Activated T-helper 1 cell treated with anti-CD3 and anti-CD28 coated beads, Interleukin-2, amount 50 U/mL, for 16 hours (primary cell): ENCODE measurements at places on chromosomes 1 and 21.

- no peak for DNase-seq
Measured at GRCh38 chr1:46401964-46402626, 8.0 kb downstream of the FAAH start.

GRCh38 chr1:95168028-95168427, 50.9 kb downstream of the TLCD4 start:
- no peak for DNase-seq

- no peak for DNase-seq
Measured at GRCh38 chr1:154883919-154884868, 14.1 kb upstream of the KCNN3 start.

- DNase-seq: no peak
Measured at GRCh38 chr1:190453550-190453949, 24.1 kb downstream of the BRINP3 start.

DNA sequence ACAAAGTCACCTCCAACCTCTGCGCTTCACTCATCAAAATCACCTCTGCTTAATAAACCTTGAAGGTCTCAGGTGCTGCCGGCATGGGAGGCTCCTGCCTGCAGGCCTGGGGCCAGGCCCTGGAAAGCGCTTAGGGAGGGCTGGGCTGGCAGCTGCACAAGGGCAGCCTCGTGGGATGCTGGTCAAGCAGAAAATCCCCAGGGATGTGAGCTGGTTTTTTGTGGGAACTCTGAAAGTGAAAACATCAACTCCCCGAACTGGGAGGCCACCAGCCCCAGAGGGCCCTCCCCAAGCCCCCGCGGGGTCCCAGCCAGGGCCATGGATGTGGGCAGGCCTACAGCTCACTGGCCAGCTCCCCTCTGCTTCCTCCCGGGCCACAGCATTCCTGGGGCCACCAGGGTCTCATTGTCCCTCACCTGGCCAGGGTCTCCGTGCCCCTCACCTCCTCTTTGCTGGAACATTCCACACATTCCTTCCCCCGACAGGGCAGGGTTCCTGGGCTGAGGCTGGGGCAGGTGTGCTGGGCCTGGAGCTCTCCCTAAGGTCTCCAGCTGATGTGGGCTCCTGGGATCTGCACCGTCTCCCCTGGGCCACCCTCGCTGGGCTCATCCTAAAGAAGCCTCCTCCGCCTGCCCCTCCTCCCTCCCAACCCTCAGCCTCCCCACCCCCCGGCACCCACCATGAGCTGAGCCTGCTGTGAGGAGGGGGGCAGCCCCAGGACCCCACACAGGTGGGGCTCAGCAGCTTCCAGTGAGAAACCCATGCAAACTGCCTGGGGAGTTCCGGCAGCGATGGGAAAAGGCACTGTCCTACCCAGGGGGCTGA, 36.0 kb upstream of the POFUT2 start:
- no peak for DNase-seq

GRCh38 chr21:45226540-45227326, 61.0 kb downstream of the POFUT2 start:
- no peak for DNase-seq

- no peak for DNase-seq
Measured at GRCh38 chr1:18712252-18712600, 81.6 kb downstream of the PAX7 start.

DNA sequence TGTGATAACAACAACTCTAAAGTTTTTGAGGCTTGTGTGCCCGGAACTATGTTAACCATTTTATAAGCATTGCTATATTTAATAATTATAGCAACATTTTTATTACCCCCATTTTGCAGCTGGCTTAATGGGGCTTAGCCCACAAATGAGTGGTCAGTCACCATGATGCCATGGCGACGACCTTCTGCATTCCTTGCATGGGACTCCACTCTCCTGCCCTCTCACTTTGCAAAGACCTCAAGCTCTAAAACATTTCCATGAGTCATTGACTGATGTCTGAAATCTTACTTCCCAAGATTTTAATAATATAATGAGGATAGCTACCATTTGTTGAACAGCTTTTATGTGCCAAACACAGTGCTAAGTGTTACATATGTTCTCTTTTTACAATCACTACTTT, 15.4 kb downstream of the NGF start:
- no peak for DNase-seq

DNA sequence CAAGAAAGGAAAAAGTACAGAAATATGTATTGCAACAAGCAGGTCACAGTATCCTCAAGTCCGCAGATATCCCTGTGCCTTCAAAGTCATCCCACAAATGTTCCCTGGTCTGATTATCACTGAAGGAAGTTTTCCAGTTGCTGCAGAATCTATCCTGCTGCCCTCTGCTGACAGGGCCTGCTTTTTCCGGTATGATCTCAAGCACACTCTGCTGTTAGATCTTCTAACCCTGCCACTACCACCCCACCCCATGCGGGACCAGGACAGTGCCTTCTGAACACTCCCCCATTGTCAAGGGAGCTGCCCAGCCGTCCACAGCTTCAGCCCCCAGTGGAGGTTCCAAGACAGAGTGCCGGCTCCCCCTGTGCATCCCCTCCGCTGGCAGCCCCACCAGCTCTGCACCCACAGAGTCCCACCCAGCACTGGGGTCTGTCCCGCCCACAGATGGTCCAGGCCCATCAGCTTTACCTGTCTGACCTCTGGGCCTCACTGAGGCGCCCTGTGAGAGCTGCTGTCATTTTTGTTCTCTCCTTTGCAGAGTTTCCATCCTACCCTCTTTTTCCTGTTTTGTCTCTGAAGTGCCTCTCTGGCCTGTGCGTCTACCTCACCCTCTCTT, 27.9 kb downstream of the FAM163A start:
- DNase-seq: no peak

GRCh38 chr21:14086553-14086952, 124.2 kb downstream of the LIPI start:
- DNase-seq: no peak
